ENCODE measurements at places on chromosomes 4 and X.
A peak's percentile ranks its signal among the peaks of the same experiment; 100 is the strongest.

- DNase-seq, result no peak
Observed at GRCh38 chr4:89879215-89879614, 15.4 kb upstream of the MMRN1 start.

DNA sequence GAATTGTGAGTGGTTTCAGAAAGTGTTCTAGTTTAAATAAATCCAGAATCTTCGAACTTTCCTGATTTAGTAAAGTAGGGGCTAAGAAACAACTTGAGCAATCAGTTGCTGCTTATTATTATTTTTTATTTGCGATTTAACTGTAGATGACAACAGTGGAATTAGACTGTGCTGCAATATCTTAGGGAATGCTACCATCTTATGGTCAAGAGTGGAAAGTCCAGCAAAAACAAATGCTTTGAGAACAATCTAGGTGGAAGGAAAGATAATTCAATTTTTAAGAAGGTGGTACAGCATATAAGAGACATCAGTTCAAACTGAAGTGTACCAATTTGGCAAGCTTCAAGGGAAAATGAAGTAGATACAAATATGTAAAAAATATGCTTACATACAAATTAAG lies 73.3 kb downstream of the CYLC1 start:
- DNase-seq, result no peak

- no peak for DNase-seq
Observed at GRCh38 chr4:95204873-95205272, 343.9 kb downstream of the UNC5C start.

- DNase-seq, result no peak
Observed at GRCh38 chr4:185318679-185319078, 77.0 kb downstream of the LRP2BP start.

DNA sequence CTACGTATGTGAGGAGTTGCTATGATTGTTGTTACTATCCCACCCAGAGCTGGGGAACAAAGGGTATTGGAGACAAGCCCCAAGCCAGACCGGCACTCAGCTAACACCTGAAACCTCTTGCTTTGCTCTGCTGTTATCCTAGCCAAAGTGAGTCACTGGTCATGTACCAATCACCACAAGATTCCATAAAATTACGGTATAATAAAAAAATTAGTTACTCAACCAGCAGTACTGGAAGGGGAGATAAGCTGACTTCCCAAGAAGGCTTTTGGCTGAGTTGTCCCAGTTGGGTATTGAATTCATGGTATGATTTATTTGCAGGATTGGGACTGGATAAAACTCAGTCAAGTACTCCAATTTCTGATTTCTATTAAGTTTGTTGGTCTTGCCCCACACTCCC lies 5.3 kb downstream of the EDA2R start:
- no peak for DNase-seq

DNA sequence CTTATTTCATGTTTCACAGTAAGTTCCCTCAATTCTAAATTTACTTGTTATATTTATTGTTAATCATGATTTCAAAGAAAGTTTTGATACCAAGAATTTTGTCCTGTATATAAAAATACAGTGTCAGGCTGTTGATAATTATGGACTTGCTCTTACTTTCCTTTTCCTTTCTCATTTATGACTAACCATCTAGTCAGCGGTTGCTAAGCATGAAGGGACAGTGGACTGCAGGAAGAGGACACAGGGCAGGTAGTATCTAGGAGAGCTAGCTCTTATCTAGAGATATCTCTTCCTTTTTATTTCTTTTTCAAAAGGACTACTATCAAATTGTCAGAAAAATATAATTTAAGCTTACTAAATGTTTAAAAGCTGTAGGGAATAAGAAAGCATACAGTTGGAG lies 1.6 kb downstream of the OPRPN start:
- DNase-seq, result no peak

GRCh38 chrX:3362956-3363355 lies 16.5 kb upstream of the MXRA5 start:
- no peak for DNase-seq

DNA sequence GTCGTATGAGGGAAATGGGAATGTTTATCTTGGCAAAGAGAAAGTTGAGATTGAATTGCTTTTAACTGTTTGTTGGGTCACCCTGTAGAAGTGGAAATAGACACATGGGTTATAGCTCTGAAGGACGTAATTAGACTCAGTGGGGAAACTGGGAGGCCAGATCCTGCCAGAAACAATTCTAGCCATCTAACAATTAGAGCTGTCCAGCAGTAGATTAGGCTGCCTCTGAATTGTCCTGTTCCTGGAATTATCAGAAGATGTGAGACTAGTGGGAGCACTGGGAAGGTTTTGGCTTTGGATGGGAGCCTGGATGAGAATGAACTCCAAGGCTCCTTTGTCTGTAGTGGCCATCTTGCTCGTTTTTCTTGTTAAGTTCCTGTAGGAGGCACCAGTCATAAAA lies 61.9 kb upstream of the IGFBP7 start:
- no peak for DNase-seq

DNA sequence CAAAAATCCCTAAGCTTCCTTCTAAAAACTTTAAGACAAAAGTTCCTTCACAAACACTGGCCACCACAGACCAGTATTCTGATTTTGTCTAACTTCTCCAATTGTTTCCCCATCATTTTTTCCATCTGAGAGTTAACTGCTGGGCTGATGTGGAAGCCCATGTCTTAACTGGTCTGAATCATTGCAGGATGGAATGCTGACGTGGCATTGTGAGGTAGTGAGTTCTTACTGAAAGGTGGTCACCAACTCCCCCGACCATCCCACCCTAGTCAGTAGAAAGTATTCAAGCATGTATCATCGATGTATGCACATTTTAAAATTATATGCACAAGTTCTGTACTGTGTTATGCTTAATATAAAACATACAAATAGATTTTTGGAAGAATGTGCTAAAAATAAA lies 99.1 kb upstream of the SMIM10 start:
- DNase-seq, result no peak

GRCh38 chr4:114598191-114599121 lies at the start of gene UGT8:
Gene UGT8 (plus strand): TSS chr4:114598807. CDS start chr4:114622881, 24,074 bp downstream.
- no peak for DNase-seq

DNA sequence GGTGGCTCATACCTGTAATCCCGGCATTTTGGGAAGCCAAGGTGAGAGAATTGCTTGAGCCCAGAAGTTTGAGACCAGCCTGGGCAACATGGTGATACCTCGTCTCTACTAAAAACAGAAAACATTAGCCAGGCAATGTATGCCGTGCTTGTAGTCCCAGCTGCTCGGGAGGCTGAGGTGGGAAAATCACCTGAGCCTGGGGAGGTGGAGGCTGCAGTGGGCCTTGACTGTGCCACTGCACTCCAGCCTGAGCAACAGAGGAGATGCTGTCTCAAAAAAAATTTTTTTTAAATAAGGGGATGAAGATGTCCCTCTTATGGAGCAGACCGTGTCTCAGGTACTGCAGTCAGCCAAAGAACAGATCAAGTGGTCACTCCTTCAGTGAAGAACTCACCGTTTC lies 13.5 kb downstream of the CTAG1B start:
- DNase-seq, result no peak

GRCh38 chr4:135122457-135122856 lies 920.9 kb upstream of the PABPC4L start:
- DNase-seq, result no peak

DNA sequence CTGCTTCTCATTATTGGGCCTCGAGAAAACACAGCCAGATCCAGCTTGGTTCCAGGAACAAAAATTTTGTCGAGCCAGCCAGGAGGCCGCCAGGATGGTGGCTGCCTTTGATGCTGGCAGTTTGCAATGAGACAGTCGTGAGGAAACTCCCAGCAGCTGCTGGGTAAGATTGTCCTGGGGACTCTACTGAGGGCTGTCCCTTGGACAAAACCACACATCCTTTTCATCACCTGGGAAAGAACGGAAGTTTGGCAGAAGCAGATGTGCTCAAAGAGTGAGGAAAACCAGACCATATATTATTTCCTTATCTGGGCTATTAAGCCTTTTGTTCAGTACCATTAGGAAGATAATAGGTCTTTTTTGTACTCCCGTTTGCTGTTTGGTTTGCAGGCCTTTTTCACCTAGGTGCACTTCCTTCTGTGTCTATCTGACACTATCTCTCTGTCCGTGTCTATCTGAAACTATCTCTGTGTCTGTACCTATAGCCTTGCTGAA lies 13.4 kb upstream of the PAPSS1 start:
- DNase-seq, result no peak

DNA sequence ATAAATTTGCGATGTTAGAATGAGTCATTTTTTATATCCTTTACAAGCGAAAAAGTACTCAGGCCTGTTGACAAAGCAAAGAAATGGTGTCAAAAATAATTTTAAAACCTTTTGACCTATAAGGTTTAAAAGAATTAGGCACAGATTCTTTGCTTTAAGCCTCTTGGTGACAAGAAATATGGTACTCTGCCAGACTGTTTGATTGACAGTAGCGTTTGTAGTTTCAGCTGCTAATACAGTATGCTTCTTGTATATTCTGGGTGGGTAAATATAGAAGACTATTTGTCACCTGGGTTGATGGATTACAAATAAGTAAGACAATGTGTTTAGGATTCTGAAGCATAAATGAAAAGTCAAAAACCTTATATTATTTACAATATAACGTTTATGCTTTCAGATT lies 193.1 kb upstream of the PITX2 start:
- no peak for DNase-seq

DNA sequence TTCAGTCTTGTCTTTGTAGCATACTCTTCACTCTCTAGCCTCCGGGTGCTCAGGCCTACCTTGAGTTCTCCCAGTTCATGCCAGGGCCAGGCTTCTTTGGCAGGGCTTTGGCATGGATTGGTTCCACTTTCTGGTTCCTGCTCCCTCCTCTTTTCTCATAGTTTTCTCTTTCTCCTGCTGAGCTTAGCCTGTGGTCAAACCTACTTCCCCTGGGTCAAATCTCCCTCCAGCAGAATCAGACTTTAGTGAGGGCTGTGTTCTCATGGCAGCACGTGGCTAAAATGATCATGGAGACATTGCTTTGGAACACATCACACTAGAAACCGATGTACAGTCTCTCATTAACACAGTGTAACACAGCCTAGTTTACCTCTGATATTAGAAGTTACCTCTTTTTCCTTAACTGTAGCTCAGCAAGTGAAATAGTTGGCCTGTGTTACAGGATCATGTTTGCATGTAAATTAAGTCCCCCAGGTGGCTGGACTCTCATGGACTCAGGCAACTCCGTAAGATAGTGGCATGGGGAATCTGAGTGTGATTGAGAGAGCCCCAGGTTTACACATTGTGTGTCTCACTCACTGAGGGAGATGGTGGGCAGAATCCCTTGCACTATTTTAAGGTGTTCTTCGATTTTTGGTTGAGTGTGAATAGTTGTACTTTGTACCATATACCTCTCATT lies 13.3 kb downstream of the RAB9A start:
- DNase-seq, result no peak

GRCh38 chr4:169975838-169976796 lies 50.1 kb downstream of the MFAP3L start:
- DNase-seq, result no peak

DNA sequence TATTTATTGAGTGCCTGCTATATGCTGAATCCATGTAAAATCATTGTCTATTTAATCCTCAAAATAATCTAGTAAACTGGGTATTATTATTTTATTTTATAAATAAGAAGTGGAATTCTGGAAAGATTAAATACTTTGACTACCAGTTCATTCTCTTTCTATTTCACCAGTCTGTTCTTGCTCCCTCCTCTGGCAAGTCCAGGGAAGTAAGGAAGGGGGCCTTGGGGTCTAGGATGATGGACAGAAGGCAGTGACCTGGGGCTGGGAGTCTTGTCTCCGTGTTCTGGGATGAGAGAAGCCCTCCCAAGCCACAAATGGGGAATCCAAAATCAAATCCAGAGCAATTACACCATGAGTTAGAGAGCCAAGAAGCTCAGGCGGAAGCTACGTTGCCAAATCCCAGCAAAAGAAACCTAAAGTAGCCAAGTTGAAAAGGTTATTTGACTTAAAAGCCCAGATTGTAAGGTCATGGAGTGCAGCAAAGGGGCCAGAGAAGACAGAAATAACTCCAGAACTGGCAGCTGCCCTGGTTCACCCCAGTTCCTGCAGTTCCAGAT lies 28.3 kb upstream of the PARM1 start:
- DNase-seq, result no peak

- DNase-seq, result no peak
Observed at GRCh38 chr4:4416981-4417380, 30.1 kb downstream of the NSG1 start.

GRCh38 chr4:36003051-36003450 lies 241.3 kb downstream of the ARAP2 start:
- DNase-seq, result no peak

- no peak for DNase-seq
Observed at GRCh38 chr4:168674866-168675265, 178.0 kb downstream of the PALLD start.

- DNase-seq, result peak; percentile 58
Observed at GRCh38 chr4:98939892-98940298, 11.0 kb upstream of the EIF4E start.

- no peak for DNase-seq
Observed at GRCh38 chr4:87002682-87003043, 67.9 kb downstream of the AFF1 start.

GRCh38 chrX:71992711-71993110 lies 82.1 kb downstream of the NHSL2 start:
- no peak for DNase-seq

- DNase-seq, result no peak
Observed at GRCh38 chr4:61559396-61559795, 359.3 kb downstream of the ADGRL3 start.

DNA sequence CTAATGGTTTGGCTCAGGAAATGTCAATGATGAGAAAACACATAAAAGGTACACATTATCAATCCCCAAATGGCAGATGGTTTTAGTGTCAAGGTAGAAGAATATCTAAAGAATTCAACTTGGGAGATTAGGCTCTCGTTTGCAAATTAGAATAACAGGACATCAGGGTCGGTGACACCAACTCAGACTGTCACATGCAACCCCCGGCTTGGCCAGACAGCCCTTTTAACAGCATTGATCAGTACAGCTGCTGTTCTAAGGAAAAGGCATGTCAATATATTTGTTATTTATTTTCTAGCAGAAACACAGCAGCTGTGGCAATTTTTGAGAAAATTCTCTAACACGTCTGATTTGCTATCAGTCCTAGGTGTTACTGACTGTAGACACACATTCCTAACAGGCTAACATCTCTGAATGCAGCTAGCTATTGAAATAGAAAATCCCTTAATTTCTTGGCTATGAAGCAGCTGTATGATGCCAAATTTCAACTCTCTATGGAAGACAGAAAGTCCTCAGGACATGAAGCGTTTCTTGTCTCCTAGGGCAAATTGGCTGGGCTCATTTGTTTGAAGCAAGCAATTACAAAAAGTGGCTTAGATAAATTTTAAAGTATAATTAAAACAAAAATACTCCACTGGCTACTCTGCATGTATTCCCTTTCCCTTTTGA lies 269.0 kb upstream of the CXXC4 start:
- no peak for DNase-seq

DNA sequence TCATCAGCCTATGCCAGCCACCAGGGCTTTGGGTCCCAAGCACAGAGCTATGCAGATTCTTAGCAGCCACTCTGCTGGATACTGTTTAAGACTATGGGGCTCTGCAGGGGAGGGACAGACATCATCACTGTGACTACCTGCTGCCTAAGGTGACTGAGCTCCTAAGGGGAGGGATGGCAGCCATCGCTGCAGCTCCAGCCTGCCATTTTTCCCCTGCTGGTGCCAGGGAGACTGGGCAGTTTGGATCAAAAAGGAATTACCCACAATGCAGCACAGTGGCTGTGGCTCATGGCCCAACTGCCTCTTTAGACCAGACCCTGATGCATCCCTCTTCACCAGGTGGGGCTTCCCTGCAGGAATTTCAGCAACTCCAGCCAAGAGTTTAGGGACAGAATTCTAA lies 28.6 kb upstream of the INPP4B start:
- DNase-seq, result no peak

- no peak for DNase-seq
Observed at GRCh38 chr4:153159728-153160221, 44.5 kb upstream of the TRIM2 start.

GRCh38 chr4:1956631-1957030 lies 52.1 kb downstream of the NELFA start:
- no peak for DNase-seq
